ENCODE measurements at places on chromosomes 13 and 19.

DNA sequence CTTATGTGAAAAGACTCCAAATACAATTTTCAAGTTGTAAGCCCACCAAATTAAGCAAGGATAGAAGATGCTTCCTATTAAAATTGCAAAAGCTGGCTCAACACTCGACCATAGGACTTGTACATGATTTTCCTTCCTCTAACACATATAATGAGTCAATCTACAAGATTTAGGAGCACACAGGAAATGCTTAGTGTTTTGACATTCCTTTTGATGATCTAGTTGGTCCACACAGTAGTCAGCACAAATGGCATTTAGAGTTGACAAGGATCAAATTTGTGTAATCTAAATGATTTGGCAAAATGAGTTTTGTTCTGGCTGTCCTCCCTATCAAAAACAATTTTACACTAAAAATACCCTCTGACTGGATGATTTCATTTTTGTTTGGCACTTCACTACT is 340.2 kb downstream of the DIAPH3 start:
- peak; percentile 48 for DNase-seq

DNA sequence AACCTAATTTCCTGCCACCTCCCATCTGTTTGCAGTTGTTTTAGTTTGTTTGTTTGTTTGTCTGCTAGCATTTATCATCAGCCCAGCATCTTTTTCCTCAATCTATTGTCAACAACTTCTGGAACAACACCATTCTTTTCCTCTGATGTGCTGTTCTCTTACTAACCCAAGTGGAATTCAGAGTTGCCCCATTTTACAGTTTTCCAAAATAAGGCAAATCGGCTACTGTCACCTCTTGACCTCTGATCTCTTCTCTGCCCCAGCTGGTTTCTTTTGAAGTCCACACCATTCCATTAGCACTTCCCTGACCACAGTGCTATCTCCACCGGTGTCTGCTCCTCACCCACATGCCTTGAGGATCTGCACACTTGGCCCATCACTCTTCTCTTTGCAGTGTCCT is 102.4 kb downstream of the EFNB2 start:
- DNase-seq: no peak

- DNase-seq: no peak
Measured at GRCh38 chr13:36992362-36992761, 6.8 kb downstream of the ALG5 start.

DNA sequence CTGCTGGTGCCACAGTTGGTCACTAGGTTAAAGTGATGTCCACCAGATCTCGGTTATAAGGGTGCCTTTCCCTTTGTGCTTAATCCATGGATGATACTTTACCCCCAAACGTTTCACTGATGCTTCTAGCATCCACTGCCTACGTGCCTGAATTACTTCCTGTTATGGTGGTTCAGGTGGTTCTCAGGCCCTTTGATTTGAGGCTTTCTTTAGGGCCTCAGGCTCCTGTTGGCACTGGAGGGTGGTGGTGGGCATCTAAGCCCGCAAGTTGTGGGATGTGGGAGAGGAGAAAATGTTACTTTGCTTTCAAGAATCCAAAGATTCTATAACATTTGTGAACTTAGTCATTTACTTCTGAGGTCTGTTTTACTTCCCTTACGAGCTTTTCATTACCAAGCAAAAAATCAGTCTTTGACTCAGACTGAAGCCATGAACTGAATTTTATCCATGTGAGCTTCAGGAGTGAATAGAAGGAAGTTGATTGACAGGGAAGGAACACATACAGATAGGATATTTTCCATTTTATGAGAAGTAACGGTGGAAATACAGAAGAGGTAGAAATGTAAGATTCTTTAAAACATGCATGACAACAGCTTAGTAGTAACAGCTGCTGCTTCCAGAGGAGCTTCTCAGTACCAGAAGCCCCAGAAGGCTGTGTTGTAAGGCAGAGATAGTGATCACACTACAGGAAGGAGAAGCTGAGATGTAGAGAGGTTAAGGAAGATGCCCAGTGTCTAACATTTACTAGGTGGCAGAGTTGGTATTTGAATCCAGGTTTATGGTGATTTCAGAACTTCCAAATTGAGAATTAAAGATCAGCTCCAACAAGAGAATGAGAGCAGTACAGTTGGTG is 65.0 kb downstream of the ARHGEF7 start:
- DNase-seq: no peak

DNA sequence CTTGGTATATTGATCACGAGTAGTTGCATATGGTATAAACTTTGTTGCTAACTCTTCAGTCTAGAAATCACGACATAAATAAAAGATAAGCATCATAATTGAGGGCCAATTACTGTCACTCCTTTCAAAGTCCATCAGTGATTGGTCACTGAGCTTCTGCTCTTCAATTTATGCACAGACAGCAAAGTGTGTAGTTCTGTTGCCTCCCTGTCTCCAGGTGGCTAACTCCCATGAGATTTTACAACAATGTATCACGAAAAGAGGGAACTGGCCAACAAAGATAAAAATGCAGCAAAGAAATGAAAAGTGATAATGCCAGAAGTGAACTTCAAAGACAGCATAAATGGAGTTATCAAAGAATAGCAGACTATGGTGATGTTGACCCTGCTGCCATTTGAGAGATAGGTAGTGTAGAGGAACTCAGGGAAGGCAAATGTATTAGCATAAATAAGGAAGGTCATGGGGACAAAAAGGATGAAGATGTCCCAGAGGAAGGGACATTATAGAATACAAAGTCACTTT is 12.7 kb upstream of the TNFSF14 start:
- DNase-seq: no peak

DNA sequence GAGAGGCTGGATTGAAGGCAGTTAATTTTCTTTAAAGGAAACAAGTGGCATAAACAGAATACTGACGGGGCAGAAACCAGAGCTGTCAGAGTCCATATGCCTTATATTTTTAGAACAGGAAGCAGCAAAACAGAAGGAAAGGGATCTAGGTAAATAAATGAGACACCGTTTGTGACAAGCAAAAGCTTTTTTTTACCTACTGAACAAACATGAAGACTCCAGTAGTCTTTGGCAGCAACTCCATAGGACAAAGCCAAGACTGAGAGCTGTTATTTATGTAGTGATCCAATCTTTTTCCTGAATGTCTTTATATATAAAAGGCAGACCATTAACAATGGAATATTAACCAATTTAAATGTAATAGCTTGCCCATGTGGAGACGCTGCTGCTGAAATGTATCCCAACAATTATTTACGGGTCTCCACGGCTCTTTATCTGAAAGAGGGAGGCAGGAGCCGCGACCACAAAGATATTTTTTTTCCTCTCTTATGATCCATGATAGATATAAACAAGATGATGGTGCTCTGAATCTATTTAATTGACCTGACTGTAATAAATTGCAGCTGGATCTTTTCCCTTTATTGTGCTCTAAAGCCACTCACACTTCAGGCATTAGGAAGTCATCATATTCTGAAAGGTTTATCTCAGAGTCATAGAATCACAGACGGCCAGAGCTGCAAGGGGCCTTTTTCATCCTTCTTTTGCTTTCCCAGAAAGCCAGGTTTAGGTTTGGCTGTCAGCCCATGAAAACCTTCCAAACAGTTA is 687.8 kb downstream of the EFNB2 start:
- peak; percentile 55 for DNase-seq

- DNase-seq: no peak
Measured at GRCh38 chr13:100178309-100178708, 89.4 kb downstream of the PCCA start.

DNA sequence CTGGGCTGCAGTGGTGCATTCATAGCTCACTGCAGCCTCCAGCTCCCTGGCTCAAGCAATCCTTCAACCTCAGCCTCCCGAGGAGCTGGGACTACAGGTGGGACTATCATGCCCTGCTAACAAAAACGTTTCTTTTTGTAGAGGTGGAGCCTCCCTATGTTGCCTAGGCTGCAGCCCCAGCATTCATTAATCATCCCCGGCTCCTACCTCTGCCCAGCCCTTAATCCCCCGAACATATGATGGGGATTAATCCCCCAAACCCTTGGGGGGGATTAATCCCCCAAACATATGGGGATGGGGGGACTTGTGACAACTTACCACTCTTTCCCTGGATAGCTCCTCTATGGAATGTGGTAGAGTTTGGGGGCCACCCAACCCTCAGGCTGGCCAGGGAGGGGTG is 45.9 kb downstream of the SUGP2 start:
- no peak for DNase-seq

GRCh38 chr13:33547035-33547434 is 261.5 kb upstream of the STARD13 start:
- peak; percentile 9 for DNase-seq

- DNase-seq: no peak
Measured at GRCh38 chr13:99875391-99875790, 96.2 kb downstream of the ZIC5 start.

GRCh38 chr19:54230031-54230430 is 7.2 kb upstream of the LILRB3 start:
- no peak for DNase-seq

- peak; percentile 36 for DNase-seq
Measured at GRCh38 chr19:37817180-37817981, 38.0 kb upstream of the ZNF573 start.

DNA sequence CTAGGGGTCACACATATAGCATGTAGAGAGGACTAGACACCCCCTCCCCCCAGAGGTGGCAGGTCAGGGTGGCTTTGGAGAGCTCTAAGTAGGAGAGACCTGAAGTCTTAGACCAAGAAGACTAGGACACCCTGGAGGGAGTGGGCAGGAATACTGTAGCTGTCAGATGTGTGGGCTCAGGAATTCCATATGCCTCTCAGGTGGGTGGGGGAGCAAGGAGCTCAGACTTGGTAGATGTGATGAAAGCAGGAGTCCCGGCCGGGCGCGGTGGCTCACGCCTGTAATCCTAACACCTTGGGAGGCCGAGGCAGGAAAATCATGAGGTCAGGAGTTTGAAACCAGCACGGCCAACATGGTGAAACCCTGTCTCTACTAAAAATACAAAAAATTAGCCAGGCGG is 1.6 kb downstream of the CRB3 start:
- no peak for DNase-seq

DNA sequence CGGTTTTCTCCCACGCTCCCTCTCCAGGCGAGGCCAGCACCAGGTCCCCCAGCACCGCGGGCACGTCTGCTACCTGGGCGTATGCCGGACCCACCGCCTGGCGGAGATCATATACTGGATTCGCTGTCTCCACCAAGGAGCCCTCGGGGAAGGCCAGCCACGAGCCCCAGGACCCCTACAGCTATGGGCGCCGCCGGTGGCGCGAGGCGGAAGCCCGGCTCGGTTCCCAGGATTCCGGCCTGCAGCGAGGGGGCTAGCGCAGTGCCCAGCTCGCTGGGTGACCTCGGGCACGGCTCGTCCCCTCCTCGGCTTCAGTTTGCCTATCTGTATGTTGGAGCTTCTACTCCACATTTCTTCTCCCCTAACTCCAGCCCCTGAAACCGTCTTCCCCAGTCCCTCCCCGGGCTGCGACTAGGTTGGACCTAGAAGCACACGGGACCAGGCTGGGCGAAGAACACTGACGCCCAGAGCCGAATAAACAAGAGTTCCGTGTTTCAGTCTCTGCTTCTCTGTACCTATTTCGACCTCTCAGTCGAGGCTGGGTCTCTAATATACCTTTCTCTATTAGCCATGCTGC is 749 bp upstream of the CPT1C start:
- DNase-seq: no peak

GRCh38 chr19:5057860-5058259 is 88.9 kb downstream of the KDM4B start:
- no peak for DNase-seq

DNA sequence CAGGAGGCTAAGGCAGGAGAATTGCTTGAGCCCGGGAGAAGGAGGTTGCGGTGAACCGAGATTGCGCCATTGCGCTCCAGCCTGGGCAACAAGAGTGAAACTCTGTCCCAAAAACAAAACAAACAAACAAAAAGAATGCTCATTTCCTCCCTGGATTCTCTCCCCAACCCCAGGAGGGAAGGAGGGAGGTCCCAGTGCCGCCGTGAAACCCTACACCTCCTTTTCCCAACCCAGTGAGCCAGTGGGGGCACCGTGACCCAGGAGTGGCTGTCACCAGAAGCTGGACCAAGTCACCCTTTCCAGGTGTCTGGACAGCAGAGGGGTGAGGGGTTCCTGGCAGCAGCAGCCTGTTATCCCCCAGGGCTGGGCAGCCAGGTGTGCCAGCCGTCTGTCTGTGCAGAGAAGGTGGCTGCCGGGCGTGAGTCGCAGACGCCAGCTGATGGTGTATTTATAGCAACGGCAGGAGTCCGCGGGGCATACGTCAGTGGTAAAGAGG is 23.5 kb downstream of the NFIC start:
- DNase-seq: no peak

- DNase-seq: no peak
Measured at GRCh38 chr13:43016226-43016625, 7.2 kb upstream of the DNAJC15 start.

GRCh38 chr13:77692746-77693448 is 4.6 kb upstream of the SLAIN1 start:
- no peak for DNase-seq

DNA sequence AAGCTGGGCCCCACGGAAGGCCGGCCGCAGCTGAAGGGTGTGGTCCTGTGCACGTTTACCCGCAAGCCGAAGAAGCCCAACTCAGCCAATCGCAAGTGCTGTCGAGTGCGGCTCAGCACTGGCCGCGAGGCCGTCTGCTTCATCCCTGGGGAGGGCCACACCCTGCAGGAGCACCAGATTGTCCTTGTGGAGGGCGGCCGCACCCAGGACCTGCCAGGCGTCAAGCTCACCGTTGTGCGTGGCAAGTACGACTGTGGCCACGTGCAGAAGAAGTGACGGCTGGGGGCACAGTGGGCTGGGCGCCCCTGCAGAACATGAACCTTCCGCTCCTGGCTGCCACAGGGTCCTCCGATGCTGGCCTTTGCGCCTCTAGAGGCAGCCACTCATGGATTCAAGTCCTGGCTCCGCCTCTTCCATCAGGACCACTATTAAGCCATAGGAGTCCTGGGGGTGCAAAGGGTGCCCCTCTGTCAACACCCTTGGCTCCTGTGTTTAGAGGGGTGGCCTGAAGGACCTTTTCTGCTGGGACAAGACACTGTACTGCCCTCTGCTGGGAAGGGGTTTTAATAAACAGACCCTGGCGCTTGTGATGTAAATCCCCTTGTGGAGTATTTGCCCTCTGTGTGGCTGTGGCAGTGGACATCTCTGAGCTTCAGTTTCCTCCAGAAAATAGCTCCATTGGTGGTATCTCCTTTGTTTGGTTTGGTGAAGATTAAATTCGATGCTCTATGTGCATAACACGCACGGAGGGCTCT is 1.9 kb downstream of the MRPS12 start:
- DNase-seq: peak; percentile 49

DNA sequence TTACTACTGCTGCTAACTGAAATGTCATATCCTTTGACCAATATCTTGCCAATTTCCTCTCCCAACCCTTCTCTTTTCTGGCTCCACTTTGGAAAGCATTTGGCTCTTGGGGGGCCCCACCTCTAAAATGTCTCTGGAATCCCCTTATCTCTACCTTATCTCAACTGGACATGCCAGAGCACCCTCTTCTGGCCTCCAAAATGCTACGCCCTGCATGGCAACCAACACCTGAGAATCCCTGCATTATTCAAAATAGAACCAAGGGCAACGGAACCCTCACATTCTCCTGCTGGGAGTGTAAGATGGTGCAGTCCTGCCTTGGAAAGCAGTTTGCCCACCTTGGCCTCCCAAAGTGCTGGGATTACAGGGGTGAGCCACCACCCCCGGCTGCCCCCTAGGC is 35.3 kb downstream of the CERS4 start:
- no peak for DNase-seq

All from RPMI7951 (cell line).